ENCODE measurements at places on chromosomes 2 and 18.

- no peak for DNase-seq
Measured at GRCh38 chr2:63849381-63850203, 7.9 kb downstream of the UGP2 start.

DNA sequence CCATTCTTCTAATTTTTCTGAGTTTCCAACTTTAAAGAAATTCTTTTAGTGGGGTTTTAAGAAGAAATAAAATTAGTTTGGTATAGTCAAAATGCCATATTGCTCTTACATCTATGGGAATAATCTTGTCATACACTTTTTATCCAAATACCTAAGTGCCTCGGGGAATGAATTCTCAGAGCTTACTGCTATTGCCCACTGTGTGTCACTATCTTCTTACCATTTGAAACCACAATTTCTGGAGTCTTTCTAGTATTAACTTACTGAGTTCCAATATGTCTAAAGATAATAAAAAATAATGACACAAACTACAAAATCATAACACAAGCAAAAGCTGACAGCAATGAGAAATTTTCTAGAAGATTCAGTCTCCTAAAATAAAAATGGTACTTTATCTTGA lies 23.7 kb upstream of the DNAH6 start:
- DNase-seq: no peak

GRCh38 chr2:135820003-135820618 lies 16.9 kb downstream of the LCT start:
- DNase-seq: peak; percentile 44

- DNase-seq: no peak
Measured at GRCh38 chr2:143901185-143901842, 618.6 kb downstream of the ZEB2 start.

DNA sequence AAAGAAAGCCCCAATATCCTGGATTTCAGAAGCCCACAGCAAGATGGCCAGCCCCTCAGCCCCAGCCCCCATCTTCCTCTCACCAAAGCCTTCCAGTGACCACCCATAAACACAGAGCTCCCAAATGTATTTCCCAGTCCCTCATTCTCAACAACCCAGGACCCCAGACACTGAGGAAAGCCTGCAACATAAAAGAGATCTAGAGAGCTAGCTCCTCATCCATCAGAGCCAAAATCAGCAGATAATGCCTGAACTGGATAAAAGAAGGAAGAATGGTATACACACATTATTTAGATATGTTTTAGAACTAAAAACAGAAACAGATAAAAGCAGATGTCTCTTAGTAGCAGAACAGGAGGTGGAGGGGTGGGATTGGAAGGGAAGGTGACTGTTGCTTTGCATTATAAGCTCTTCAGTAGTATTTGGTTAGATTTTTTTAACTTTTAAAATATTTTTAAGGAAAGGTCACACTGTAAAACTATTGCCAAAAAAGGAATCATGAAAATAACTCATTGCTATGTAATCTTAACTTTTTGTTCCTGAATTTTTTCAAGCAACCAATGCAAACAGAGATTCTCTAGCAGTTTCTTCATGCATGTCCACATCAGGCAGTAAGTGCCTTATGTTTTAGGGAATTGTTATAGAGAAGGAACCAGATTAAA lies 144.2 kb upstream of the PKDCC start:
- no peak for DNase-seq

DNA sequence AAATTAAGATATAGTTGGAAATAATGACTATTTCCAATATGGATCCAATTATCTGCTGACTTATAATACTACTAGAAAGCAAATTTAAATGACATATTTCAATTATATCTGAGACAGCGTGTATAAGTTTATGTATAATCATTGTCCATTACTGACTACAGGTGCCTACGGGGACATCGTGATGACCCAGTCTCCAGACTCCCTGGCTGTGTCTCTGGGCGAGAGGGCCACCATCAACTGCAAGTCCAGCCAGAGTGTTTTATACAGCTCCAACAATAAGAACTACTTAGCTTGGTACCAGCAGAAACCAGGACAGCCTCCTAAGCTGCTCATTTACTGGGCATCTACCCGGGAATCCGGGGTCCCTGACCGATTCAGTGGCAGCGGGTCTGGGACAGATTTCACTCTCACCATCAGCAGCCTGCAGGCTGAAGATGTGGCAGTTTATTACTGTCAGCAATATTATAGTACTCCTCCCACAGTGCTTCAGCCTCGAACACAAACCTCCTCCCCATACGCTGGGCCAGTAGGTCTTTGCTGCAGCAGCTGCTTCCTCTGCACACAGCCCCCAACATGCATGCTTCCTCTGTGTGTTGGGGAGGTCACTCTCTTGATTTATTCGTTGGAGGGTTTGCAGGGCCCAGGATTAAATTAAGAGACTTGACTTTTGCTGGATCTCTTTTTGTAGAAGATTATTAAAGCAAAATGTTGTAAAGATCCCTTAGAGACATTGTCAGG lies 194.4 kb downstream of the RPIA start:
- no peak for DNase-seq

Data from stimulated activated CD4-positive, alpha-beta T cell treated with anti-CD3 and anti-CD28 coated beads, Interleukin-1b, Interleukin-23, amount 100 ng/mL, for 1 hour (primary cell).